ENCODE measurements at places on chromosomes 6 and 20.

DNA sequence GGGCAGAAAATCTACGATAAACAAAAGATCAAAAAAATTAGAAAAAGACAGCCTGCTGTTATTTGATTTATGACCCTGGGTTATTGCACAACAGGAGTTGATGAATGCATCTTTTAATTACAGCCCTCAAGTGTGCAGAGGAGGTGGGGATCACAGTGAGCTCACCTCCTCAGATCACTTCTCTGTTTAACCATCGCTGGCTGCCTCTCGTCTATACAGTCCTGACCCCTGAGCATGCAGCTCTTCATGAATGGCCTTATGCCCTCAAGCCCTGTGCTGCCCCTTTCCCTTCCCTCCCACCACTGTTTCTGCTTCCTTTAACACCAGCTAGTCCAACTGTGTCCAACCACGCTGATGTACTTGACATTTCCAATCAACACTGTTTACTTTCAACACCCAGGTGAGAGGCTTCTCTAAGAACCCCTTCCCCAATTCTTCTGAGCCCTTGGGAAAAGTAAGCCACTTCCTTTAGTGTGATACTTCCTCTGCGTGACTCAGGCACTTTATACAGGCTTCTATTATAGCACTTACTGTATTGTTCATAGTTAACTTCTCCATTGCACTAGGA, 60.6 kb upstream of the RIPOR2 start:
- no peak for DNase-seq

GRCh38 chr6:135909737-135910387, 58.4 kb downstream of the PDE7B start:
- peak; percentile 20 for DNase-seq

DNA sequence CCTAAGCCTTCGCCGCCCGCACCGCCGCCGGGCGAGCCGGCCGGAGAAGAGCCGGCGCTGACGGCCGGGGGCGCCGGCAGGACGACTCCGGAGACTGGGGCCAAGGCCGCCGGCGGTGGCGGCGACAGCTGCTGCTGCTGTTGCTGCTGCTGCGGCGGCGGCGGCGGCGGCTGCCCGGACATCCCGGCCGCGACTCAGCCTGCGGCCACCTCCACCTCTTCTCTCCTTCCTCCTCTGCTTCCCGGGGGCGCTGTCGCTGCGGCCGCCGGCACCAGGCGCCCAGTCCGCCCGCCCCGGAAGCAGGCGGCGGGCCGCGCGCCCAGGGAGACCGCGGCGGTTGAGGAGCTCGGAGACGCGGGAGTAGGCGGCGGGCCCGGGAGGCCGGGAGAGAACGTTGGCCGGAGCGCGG, 307 bp downstream of the RANBP9 start:
- DNase-seq = no peak

DNA sequence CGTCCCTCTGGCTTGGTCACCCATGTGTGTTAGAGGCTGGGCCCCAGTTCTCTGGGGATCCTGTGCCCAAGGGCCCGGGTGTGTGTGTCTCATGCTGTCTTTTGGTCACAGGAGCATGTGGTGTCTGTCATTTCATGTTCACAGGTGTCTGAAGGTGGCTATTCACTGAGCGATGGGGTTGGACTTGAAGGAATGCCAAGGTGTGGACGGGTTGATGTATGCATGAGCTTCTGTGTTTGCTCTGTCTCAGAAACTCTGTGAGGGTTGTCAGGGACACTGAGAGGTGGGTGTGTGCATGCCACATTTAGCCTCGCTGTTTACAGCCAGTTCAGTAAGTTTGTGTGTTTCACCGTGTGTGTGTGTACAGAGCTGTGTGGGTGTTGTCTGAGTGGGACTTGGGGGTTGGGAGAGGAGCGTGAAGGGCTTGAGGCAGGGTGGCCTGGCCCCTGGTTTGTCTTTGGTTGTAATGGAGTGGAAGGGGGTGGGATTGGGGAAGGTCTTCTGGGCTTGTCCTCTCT, 1.2 kb downstream of the DDR1 start:
- DNase-seq = no peak

- DNase-seq = no peak
Observed at GRCh38 chr6:26006086-26006939, 43.7 kb downstream of the TRIM38 start.

GRCh38 chr6:157323255-157323965, at the start of gene TMEM242:
Gene TMEM242, minus strand, starts transcription at chr6:157323519. Its CDS starts 20 bp downstream, at chr6:157323499.
- DNase-seq = peak; percentile 81

DNA sequence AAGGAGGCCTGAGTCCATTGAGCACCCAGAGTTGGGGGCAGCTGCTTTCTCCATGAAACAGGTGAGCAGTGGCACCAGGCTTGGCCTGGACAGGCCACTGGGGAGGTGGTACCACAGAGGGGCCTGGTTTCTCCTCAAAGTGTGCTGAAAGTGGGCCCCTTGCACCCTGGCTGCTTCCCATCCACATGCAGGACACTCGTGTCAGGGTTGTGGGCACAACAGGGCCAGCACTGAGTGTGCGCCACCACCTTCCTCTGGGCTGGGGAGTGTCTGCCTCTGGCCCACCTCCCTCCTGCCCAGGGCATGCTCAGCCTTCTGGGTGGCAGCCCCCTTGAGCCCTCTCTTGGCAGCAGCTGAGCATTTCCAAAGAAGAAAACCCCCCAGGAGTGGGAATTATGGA, 5.2 kb upstream of the SLC22A1 start:
- DNase-seq = no peak

DNA sequence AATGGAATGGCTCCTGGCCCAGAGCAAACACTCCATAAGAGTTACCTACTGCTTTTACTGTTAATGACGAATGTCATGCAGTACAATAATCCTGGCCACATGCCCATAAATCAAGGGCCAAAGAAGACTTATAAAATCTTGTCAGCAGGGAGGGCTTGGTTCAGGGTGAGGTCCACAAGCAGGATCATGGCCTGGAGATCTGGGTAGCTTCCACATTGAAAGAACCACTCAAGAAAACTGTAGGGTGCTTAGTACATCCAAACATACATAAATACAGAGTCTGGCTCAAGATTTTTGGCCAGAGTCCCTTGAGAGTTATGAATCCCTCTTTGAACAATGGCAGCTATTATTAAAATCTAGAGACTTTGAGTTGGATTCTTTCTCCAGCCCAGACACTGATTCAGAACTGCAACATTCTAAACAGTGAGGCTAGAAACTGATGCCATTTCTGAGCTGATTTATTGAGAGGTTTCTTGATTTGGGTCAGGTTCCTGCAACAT, 188.7 kb downstream of the CDC5L start:
- DNase-seq = no peak

GRCh38 chr6:112253498-112253840, 898 bp downstream of the LAMA4 start:
- no peak for DNase-seq

DNA sequence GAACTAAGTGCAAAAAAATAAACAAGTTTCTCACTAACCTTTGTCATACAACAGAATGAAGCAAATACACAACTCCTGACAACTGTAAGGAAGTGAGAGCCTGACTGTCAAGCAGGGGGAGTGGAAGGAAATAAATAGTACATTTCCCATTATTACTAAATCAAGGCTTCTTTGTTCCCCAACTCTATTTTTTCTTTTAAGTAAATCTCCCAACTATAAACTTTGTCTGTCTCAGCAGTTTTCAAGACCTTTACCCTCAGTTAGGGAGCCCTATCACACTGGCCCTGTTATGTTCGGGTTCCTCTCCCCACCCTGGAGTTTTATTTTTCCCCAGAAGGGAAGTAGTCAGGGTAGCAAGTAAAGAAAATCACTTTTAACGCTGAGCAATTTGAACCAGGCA, 24.1 kb upstream of the IPCEF1 start:
- no peak for DNase-seq

- DNase-seq = no peak
Observed at GRCh38 chr6:110421749-110422443, 6.5 kb upstream of the DDO start.

GRCh38 chr20:61099806-61100205, 152.3 kb upstream of the CDH4 start:
- no peak for DNase-seq

- no peak for DNase-seq
Observed at GRCh38 chr6:123712831-123713230, 76.1 kb upstream of the TRDN start.

DNA sequence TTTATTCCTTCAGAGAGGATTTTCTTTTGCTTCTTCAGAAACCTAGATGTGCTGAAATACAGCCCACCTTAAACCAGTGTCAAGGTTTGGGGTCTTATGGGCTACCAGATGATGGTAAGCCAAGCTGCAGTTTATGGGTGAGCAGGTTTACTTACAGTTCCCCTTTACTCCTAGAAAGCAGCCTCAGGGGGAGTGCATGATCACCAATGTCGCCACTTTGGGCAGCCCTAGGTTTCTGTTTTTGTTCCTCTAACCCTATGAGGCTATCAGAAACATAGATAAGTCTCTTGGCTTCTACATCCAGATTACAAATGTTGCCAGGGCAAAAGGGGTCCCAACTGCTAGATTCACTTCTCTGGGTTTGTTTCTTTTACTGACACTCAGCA, 67.2 kb downstream of the TRIM27 start:
- DNase-seq = no peak

- no peak for DNase-seq
Observed at GRCh38 chr20:19231359-19232035, 19.1 kb downstream of the SLC24A3 start.

DNA sequence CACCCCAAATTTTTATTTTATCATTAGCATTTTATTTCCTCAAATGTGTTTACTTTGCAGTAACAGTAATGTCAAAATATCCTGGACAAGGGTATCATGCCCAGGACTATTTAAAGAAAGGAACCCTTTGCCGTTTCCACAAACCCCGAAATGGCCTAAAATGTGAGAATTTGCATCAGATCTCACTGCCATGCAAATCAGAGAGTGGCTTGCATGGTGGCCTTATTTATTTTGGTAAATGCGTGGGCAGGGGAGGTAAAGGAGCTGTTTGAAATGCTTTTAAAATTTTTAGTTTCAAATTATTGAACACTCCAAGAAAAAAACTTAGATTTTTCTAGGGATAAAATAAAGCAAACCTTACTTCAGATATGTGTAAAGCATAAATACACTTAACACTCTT, 43.8 kb downstream of the ADAT2 start:
- no peak for DNase-seq

GRCh38 chr6:130796313-130796905, 30.8 kb upstream of the SMLR1 start:
- DNase-seq = peak; percentile 60

DNA sequence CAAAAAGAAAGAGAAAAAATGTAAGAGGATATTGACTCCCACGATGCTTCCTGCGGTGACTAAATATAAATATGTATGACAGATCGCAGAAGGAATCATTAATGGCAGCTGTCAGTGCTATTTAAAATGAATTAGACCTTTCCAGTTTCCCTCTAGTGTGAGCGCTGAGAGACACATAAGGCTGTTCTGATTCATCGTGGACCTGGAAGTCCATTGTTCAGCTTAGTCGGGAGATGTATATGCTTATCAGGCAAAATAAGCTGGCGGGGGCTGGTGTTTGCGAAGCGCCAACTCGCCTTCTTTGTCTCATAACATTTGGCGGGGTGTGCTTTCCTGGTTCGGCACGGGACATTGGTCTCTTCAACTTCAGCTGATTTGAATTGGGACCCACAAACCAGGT, 95.4 kb downstream of the CDH4 start:
- DNase-seq = no peak

DNA sequence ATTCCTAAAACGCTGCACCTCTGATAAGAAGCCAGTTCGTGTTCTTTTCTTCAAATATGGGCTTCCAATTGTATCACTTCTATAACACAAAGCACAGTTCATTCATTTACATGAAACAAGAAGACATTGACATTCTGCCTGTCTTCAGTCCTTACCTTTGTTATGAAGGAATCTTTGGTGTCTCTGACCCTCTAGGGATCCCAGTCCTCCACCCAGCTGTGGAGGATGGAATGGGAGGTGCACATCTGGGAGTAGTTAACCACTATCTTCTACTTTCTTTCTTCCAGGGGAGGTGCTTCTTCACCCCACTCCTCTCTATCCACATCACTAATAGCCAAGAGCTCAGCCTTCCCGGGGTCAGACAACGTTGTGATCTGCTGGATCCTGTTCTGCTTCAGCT, 233.4 kb downstream of the CDC5L start:
- DNase-seq = no peak

DNA sequence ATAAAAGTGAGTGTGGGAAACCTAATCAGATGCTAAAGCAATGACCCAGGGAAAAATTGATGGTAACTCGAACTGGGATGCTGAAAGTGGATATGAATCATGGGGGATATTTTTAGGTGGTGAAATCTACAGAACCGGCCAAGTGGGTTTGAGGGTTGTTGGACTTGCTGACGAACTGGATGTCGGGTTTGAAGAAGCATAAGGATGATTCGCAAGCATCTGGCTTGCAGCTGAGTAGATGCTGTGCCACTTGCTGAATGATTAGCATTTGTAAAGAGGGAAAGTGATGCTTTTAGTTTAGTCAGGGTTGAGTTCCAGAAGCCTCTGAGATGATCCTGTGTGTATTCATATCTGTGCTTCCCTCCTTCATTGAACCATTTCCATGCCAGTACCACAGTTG, 54.9 kb downstream of the UBR2 start:
- DNase-seq = no peak

GRCh38 chr6:17138033-17138432, 36.2 kb downstream of the STMND1 start:
- no peak for DNase-seq

- DNase-seq = peak; percentile 63
Observed at GRCh38 chr6:3813150-3813780, 35.9 kb upstream of the FAM50B start.

- no peak for DNase-seq
Observed at GRCh38 chr20:42313704-42314103, 695.5 kb upstream of the CHD6 start.

GRCh38 chr6:26272171-26272637, 92.8 kb upstream of the BTN3A2 start:
- no peak for DNase-seq

DNA sequence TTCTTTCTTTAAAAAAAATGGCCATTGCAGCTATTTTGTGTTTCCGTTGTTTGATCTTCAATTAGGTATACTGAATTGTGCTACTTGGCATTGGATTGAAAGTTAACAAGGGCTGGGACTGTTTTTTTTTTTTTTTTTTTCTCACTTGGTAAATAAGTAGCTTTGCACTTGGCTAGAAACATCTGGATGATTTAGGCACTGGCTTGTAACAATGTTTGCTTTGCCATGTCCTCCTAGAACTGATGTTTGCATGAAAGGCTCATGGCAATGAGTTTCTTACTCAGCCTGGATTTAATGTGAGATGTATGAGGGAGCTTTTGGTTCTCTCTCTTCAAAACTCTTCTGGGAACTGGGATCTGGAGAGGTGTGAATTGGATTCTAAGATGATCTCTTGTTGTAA, 414.1 kb downstream of the CDH26 start:
- no peak for DNase-seq

GRCh38 chr6:1792989-1793388, 183.3 kb downstream of the FOXC1 start:
- DNase-seq = no peak

DNA sequence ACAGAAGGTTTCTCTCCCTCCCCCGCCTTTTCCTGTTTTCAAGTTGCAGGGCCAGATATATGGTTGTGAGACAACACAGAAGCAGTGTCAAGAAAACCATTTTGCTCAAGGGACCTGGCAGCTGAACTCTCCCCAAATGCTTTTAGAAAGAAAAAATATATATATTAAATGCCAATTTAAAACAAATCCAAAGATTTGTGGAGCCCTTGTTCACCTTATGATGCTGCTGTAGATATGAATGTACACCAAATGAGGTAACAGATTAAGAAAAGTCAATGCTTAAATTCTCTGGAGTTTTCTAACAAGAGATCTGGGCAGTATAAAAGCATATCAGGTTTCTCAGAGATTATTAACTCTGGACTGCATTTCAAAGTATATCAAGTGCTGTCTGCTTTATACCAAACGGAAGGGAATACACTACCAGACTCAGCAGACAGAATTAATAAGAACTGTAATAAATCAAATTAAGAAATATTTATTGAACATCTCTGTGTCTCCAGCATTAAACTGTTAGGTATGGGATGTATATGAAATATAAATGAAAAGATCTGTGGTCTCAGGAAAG, 357.5 kb downstream of the HDGFL1 start:
- DNase-seq = no peak

Data from glomerular endothelial cell (primary cell).